ENCODE measurements at places on chromosomes 1 and 21.

DNA sequence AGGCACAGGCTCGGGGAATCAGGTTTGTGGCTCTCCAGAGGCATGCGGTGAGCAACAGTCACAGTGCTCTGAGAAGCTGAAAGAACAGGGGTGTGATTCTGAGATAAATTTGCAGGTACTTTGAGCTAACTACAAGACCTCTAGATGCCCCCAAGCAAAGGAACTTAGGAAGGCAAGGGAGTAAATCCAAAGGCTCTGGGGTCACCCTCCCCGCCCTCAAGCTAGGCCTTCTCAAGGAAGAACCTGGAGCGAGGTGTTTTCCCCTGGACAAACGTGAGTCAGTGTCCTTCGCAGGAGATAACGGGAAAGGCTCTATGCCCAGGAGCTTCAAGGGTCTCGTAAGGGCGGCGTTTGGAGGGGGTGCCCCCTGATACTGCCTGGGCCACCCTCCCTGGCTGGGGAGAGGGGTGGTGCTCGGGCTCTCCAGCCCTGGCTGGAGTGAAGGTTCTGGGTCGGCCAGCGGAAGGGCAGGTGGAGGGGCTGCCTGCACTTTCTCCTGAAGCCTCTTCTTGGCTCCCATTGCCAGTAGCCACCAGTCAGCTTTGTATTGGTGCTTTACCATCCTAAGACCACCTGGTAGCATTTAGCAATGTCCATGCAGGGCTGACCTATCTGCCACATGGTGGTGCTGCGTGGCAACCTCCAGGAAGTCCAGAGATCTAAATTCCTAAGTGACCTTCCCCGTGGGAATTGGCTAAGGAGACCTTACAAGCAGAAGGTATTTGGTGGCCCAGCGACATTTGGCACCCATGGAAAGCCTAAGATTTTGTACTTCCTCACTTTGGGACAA lies 44.0 kb downstream of the GPR161 start:
- no peak for DNase-seq

GRCh38 chr1:36638268-36638667 lies 155.6 kb upstream of the CSF3R start:
- no peak for DNase-seq

- no peak for DNase-seq
These were observed 34.9 kb upstream of the TSNAX start for GRCh38 chr1:231493421-231494185.

DNA sequence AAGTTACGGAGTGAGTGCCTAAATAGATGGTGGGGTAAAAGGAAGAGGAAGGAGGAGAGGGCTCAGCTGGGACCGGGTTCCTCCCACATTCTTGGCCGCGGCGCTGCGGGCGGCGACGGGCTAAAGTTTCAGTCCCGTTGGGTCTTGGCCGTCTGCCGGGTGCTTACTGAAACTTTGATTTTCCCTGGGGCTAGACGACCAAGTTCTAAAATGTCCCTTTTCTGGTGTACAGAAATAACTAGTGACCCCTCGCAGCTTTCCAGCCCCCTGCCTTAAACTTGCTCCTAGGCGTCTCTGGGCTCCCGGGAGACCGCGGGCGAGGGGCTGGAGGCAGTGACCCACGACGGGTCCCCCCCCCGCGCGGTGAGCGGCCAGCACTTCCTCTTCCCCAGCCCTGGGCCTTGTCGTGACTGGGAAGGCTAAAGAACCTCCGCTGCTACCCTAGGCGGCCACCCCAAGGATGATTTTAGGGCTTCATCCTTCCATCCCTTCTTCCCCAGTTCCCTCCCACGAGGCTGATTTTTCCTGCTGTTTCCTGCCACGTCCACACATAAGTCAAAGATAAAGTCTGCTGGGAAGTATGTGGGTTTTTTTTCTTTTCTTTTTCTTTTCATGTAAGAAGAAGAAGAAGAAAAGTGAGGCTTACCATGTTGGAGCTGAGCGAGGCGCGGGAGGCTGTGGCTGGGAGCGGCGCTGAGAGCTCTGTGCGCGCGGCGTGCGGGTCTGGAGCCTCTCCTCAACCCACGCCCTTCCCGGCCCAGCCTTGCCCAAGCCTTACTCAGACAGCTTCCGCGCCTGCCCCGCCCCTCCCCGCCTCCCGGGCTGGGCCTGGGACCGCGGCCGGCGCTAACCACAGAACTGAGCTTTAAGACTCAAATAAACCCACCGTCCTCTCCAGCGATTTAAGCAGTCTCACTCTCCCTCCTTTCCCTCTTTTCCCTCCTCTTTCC lies at the start of gene S100A11:
Gene S100A11 (minus strand): TSS at position 738 of the 950 bp plus-strand sequence. CDS start 89 bp downstream, at position 649.
- peak; percentile 81 for DNase-seq

GRCh38 chr1:200979574-200980451 lies 43.7 kb downstream of the KIF21B start:
- DNase-seq, result no peak

GRCh38 chr1:232788235-232788872 lies 16.9 kb upstream of the MAP10 start:
- DNase-seq, result no peak

GRCh38 chr21:29462479-29462878 lies 163.8 kb downstream of the BACH1 start:
- no peak for DNase-seq

DNA sequence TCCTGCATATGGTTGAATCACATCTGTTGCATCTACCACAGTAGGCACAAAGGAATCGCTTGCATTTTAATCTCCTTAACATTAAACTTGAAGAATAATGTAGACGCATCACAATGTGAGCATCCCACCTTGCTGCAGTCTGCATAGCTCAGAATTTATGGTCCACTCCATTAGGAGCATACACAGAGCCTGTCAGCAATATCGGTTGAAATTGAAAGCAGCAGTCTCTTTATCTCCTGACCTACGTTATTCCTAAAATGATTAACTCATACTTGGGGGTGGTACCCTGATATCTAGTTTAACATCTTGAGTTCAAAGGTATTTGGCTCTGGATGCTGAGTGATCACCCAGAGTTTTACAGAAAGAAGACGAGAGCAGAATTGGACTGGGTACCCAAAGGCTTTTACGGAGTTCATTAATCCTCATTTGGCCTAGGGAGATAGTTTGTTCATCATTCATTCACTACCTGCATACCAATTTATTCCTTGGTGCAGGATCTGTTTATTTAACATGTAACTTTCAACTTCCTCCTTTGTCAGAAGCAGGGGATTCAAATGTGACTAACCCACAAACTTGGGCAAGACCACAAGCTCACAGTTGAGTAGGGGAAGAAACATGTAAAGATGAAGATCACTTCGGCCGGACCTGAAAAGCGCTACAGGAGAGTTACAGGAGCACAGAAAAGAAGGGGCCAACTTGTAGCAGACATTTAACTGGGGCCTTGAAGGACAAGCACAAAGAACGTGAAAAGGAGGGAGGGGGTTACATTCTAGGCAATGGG lies 187.9 kb downstream of the DAB1 start:
- DNase-seq, result no peak

DNA sequence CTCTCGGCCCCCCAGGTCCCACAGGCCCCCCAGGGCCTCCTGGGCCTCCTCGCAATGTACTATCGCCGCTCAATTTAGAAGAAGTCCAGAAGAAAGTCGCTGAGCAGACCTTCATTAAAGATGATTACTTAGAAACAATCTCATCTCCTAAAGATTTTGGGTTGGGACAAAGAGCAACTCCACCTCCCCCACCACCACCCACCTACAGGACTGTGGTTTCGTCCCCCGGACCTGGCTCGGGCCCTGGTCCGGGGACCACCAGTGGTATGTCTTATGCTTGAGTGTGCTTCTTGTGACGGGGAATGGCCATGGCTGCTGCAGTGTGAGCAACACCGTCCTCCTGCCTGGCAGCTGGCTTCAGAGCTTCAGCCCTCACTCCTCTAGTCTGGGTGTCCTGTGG lies 70.2 kb upstream of the DYNLT5 start:
- no peak for DNase-seq
